ENCODE measurements at places on chromosomes 6 and 20.

GRCh38 chr6:39217177-39217864 is 12.0 kb downstream of the KCNK5 start:
- no peak for DNase-seq

DNA sequence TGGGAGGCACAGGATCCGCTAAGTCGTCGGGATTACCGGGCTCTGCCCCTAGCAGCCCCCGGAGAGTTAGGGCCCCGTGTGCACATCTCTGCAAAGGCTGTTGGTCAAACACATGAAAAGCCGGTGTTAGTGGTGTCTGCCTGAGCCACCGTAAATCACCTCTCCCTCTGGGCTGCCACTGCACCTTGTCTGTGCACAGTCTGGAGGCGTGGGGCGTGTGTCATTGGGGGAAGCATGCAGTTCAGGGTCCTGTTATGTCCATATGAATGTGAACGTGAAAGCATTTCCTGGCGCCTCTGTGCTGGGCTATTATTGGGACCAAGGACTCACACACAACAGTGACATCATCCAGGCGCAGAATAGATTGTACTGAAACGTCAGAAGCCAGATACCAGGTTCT is 305.6 kb downstream of the NRN1 start:
- DNase-seq = no peak

- DNase-seq = no peak
Measured at GRCh38 chr6:145374570-145374969, 360.8 kb downstream of the EPM2A start.

GRCh38 chr6:25388776-25389175 is 109.6 kb downstream of the CARMIL1 start:
- DNase-seq = no peak

DNA sequence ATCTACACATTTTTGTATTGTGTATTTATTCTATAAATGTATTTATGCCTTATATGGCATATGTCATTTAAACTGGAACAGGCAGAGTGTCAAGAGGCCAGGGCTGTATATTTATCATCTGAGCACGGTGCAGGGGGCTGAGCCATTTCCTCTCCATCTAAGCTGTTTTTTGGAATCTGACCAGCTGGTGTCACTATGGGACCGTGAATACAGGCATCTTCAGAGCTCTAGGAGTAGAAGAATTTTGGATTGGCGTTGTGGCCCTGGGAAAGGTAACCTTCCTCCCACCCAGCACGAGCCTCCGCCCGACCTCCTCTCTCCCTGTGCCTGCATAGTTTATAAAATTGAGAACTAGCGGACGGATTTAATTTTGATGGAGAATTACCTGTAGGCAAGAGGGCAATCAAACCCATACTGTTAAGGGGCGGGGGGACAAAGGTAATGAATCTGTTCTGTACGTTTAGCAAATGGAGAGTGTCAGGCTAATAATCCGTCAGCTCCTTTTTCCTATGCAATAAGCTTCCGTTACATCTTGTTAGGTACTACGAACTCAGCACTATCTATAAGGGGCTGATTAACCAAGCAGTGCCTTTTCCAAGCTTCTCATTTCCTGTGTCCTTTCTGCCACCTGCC is 29.0 kb upstream of the EEF1E1 start:
- DNase-seq = peak; percentile 30

DNA sequence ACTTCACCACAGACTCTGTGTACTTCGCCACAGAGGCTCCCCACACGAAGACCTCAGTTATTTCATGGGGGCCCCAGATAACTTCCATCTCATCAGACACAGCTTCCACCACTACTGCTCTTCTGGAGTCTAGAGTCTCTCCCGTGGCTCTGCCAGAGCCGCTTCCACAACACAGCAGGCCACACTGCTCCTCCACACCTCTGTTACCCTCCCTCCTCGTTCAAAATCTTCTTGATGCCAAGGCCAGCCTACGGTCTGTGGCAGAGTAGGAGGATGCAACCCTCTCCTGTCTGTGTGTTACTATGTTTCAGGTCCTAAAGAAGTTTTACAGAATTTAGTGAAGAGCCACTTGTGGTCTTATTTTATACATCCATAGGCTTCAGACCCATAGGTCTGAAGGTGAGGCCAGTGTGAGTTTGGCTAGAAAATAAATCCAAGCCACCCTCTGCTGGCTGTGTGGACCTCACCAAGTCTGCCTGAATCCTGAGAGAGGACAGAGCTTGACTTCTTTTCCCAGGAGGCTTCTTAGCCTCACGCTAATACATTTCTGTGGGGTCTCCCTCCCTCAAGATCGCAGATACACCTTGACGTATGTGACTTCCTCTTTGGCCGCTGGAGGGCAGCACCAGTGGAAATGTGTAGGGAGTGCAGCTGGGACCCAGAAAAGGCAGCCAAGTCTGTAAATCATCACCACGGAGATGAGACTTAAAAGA is 197.7 kb downstream of the FAXC start:
- peak; percentile 1 for DNase-seq

- peak; percentile 20 for DNase-seq
Measured at GRCh38 chr6:131199568-131200272, 64.5 kb downstream of the AKAP7 start.

GRCh38 chr6:17919496-17919895 is 67.9 kb downstream of the KIF13A start:
- no peak for DNase-seq

DNA sequence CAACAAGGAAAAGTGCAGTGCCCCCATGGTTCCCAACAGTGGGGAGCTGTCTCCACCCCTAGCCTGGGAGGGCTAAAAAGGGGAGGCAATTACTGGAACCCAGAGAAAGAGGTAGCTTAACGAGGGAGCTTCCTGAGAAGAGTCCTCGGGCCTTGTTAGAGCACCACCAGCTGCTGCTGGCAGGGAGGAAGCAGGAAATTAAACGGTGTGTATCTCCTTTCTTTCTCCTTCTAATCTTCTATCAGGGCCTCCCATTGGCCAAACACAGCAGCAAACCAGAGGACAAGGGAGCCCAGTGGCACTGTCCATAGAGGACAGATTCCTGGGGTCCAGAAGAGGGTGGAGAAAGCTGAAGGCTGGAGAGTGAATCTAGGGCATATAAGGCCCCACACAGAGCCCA is 7.6 kb upstream of the BTN2A2 start:
- no peak for DNase-seq

DNA sequence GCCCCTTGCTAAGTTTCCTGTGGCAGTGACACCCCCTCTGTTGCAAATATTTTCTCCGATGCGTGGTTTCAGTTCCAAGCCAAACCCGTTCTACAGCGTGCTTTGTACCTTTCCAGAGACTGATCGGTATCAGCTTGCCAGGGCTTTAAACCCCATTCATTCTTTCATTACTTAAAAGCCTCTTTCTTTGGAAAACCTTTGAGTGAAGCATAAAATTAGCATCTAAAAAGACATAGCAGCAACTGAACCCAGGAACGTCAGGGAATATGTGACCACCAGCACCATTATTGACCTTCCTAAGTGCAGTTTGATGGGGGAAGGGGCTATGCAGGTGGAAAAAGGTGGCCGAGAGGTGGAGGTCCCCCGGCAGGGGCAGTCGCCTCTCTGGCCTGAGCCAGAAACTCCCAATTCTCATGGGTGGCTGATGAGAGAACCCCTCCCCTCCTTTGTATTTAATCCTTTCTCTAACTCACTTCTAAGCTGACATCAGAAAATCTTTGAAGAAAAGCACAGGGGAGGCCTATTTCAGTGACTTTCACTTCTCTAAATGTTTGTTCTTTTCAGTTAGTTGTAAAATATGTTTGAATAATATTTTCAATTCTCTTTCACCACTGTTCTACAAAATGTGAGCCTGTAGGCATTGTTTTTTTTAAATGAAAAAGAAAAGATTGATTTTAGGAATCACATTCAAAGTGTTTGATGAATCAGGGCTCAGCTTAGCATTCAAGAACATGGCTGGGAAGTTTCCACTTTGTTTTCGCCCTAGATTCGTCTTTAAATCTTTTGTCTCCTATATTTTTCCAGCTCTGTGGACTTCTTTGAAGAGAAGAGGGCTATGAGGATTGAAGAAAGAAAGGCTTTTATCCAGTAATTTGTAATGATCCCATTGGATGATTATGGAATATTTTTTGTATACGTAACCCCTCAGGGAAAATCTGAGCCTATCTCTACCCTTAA is 89.2 kb downstream of the RSPH3 start:
- no peak for DNase-seq

GRCh38 chr6:99588618-99589289 is 17.9 kb upstream of the PRDM13 start:
- DNase-seq = peak; percentile 12

DNA sequence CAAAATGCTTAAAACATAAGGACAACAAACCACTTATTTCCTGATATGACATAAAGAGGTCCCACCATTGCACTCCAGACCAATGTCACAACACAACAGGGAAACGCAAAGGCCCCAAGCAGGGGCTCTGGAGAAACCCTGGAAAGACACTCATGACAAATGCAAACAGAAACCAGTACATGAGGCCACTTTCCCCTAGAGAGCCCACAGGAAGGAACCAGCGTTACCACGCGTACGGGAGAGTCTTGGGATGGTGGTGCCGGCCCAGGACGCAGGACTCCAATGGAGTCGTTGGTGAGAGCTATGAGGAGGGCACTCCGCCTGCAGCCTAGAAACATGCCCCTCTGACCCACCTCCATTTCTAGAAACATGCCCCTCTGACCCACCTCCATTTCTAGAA is 20.2 kb downstream of the GMEB2 start:
- DNase-seq = no peak

GRCh38 chr20:64156886-64157875 is 7.1 kb upstream of the MYT1 start:
- DNase-seq = no peak

GRCh38 chr6:100001915-100002388 is 7.9 kb upstream of the MCHR2 start:
- peak; percentile 43 for DNase-seq

DNA sequence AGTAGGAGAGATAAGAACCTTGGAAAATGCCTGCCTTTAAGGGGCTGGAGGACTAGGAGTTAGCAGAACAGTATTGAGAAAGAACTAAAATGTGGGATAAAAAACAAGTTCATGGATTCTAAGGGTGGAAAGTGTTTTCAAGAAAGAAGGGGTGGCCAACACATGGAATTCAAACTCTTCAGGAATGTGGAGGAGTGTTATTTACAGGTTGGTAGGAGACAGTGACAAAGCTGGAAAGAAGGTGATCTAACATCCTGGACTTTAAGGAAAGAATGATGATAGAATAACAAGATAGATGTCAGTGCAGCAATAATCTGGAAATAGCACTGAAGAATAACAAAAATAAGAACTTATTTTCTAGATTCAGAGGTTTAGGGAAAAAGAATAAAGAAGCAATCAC is 54.0 kb upstream of the TNFRSF21 start:
- no peak for DNase-seq

DNA sequence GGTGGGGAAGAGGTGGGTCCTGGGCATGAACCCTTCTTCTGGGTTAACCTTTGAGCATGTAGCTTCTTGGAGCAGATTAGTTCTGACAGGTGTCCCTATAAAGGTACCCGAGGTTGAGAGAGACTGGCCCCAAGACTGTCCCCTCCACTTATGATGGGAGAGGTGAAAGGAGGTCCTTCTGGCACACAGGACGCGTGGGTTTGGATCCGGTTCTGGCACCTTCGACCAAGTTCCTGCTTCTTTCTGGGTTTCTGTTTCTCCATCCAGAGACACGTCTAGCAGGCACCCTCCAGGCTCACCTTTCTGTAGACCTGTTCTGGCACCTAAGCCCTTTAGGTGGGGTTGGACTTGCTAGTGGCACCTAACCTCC is 4.1 kb downstream of the PAX1 start:
- no peak for DNase-seq

DNA sequence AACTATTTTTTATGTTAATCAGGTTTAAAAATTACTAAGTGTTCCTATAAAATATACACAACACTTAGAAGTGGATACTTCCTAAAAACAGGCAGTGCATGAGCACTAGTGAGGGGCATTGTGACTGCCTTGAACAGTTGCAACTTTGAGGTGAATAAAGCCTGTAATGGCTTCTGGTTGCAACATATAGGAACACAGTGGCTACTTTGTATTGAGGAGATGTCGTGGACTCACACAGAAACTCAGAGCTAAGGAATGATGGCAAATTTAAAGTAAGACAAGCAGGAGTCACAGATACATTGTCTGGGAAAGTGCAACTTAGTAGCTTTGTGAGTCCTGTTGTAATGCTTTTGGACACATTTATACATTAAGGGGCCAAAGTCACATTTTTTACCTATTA is 861 bp upstream of the HLA-A start:
- DNase-seq = no peak

GRCh38 chr20:36183155-36183944 is 28.8 kb downstream of the EPB41L1 start:
- no peak for DNase-seq

GRCh38 chr6:146433881-146434731 is 109.5 kb upstream of the RAB32 start:
- no peak for DNase-seq

DNA sequence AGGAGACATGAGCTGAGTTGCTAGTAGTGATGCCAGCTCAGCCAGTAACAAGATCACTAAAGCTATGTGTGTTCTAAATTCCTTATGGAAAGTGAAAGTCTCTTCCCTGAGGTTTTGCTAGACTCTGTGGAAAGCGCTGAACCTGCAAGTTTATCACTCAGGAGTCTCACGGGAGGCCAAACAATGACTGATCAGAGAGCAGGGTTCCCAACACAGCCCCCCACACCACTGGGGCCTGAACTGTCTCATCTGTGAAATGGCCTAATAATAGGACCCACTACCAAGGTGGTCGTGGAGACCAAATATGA is 19.9 kb downstream of the ACSS1 start:
- no peak for DNase-seq

GRCh38 chr6:54291738-54292137 is 16.5 kb upstream of the TINAG start:
- DNase-seq = no peak

GRCh38 chr6:5108536-5109150 is 23.5 kb downstream of the PPP1R3G start:
- no peak for DNase-seq

- no peak for DNase-seq
Measured at GRCh38 chr6:10219510-10219909, 195.4 kb downstream of the TFAP2A start.

DNA sequence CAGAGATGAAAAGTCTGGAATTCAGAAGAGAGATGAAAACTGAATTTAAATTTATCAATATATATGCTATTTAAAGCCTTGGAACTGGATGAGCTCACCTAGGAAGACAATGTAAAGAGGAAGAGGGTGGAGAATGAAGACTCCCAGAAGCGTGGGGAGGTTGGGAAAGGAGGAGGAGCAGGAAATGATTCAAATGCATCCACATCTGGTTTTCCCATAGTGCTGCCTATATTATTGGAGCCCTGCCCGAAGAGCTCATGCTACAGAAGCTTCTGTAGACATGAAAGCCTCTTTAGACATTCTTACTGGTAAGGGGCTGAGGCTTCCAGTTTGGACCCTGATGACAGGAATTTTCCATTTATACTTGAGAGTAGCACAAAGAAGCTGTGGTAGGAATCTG is 19.2 kb downstream of the PDE7B start:
- DNase-seq = no peak

DNA sequence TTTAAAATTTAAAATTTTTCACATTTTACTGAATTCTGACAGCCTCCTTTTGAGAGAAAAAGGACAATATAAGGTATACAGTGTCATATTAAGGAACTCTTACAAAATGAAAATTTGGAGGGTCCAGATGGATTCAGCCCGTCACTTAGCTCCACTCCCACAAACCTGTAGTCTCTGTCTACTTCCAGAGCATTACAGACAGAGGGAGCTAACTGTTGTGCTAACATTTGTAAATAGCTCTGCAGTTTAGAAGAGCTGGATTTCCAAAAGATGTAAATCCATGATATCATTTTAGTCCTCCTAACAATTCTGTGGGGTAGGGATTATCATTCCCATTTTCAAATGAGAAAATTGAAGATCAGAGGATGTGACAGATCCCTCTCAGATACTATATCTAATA is 16.1 kb upstream of the SERINC3 start:
- no peak for DNase-seq

GRCh38 chr20:32555584-32555983 is 29.5 kb downstream of the NOL4L start:
- DNase-seq = no peak
